ENCODE measurements at places on chromosomes 1 and 21.

DNA sequence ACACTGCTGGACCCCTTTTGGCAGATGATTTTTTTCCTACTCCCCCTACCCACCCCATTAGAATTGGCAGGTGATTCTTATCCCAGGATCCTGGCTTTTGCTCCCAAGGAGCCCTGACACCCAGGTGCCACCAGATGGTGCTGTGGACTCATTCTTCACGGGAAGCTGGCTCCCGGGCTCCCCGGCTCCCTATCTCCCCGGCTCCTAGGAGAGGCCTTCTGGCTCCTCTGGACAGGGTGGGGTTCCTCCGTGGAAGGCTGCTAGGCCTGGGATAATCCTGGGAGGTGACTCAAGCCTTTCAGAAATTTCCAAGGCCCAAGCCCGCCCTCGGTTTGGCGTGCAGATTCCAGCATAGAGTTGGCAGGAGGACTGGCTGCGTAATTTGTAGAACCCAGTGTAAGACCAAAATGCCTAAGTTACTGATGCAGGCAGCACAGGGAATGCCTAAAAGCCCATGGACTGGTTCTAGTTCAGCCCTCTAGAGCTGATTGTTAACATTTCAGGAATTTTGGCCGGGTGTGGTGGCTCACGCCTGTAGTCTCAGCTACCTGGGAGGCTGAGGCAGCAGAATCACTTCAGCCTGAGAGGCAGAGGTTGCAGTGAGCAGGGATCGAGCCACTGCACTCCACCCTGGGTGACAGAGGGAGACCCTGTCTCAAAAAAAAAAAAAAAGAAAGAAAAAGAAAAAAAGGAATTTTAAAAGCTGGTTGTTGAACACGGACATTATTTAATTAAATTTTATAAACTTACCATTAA is 6.8 kb upstream of the BSDC1 start:
- peak; percentile 45 for DNase-seq

GRCh38 chr1:205699416-205699815 is 19.1 kb upstream of the SLC45A3 start:
- DNase-seq, result no peak

GRCh38 chr1:58950897-58951296 is 167.1 kb upstream of the JUN start:
- no peak for DNase-seq

DNA sequence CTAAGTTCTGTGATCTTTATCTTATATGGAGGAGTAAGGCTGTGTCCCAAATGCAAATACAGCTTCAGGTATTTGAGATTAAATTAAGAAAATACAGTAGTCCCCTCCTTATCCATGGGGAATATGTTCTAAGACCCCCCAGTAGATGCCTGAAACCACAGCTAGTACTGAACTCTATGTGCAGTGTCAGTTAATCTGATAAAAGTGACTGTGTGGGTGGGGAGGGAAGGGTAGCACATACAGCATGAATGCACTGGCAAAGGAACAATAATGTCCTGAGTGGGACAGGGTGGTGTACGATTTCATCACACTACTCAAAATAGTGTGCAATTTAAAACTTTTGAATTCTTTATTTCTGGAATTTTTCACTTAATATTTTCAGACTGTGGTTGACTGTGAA is 83.1 kb downstream of the HS2ST1 start:
- DNase-seq, result no peak

- no peak for DNase-seq
Measured at GRCh38 chr21:15354516-15354915, 289.7 kb upstream of the NRIP1 start.

DNA sequence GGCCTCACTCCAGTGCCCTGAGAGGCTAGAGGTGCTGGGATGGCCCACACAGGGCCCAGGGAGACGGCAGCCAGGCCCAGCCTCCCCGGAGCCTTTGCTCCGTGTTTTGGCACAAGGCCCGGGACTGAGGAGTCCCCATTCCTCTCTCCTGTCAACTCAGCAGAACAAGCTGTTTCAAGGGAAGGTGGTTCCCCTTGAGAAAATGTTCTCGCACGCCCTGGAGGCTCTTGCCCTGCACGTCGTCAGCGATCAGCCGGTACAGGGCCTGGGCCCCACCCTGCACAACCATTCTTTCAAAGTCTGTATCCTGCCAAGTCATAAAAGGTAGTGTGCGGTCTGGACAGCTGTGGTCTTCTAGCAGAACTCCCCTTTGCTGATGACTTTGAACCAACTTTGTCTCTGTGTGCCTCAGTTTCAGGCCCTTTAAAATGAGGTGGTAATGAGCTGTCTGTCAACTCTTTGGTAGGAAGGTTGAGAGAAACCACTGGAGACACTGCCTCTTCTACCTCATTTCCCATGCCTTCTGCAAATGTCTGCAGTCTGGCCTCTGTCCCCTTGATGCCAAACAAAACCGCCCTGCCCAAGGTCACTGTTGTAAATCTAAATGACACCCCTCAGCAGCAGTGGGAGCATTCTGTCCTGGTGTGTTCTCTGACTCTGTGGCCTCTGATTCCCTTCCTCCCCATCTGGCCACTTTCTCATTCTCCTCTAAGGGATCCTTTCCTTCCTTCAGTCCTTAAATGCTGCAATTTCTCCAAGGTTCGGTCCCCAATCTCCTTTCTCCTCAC is 138.6 kb upstream of the JUN start:
- peak; percentile 17 for DNase-seq

- no peak for DNase-seq
Measured at GRCh38 chr1:25653558-25653957, 37.0 kb downstream of the MAN1C1 start.

GRCh38 chr1:160607011-160607671 is 27.8 kb upstream of the CD84 start:
- DNase-seq, result peak; percentile 50

Measured in effector memory CD4-positive, alpha-beta T cell (primary cell).